Sciatic nerve (tissue), 2 donors: ENCODE measurements at places on chromosomes 13 and 19.

GRCh38 chr13:46392967-46393366, 5.9 kb upstream of the RUBCNL start:
- no peak for DNase-seq

DNA sequence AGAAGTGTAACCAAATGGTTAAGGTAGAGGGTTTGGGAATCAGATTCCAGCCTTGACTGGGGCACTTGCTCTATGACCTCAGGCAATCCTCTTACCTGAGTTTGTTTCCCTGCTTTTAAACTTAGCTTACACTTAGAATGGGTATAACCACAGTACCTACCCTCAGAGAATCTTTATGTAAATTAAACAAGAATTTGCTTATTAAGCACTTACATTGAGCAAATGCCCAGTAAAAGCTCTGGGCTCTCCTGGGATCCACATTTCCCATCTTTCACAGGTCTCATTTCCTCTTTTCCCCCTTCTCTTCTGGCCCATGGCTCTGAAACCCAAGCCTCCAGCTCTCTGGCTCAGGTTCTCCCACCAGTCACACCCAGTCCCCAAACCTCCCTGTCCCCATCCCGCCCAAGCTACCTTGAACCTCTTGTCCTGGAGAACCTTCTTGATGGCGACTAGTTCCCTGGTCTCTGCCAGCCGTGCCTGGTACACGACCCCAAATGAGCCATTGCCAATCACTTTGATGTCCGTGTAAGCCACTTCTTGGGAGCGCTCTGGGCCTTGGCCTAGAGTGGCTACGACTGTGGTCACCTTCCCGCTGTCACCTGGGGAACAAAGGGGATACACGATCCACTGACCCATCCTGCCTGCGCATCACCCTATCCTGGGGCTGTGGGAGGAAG, 2.7 kb downstream of the GSK3A start:
- DNase-seq = no peak

- DNase-seq = no peak
Observed at GRCh38 chr13:83547043-83547442, 335.2 kb downstream of the SLITRK1 start.

DNA sequence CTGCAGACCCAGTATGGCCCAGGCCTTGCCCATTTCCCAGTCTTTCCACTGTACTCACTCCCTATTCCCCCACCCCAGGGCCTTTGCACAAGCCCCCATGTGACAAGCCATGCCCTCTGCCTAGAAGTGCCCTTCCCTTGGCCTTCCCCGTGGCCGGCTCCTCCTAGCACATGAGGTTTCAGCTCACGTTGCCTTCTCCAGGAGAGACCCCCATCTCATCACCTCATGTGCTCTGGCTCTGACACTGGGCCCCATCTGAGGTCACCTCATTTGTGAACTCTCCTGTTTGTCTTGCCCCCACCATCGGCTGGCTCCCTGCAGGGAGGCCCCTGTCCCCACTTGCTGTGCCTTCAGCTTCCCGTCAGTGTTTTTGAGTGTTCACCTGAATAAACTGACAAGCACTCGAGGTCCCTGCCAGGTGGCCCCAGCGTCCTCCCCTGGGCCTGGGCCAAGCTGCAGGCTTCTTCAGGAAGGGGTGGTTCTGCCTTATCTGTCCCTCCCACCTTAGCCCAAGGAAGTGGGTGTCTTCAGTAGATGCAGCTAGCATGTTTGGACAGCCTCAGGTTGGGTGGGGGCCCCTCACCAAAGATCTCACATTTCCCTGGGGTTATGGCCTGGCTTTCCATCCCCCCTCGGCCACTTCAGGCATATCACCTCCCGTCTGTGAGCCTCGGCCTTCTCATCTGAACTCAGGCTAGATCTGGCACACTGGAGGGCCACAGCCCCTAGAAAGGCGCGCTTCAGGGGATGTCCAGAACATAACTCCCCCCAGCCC, 3.8 kb upstream of the SLC25A42 start:
- no peak for DNase-seq

GRCh38 chr19:38360839-38361631, 13.3 kb upstream of the PSMD8 start:
- no peak for DNase-seq

DNA sequence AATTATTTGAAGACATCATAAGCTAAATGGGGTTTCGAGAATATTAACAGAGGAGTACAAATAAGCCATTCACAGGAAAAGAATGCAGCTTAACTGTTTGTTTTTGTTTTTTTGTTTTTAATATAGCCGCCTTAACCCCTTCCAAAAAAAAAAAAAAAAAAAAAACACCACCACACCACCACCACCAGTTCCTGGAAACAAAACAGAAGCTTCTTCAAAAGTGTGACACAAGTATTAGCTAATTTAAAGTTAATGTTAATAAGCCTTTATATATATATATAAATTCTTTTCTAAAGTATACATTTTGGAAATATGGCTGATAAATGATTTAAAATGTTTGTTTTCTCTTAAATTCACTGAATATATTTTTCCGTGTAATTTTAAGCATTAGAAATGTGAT, 1.4 kb downstream of the RAP2A start:
- DNase-seq = no peak

- no peak for DNase-seq
Observed at GRCh38 chr19:34832581-34833112, 59.6 kb upstream of the ZNF599 start.
